ENCODE measurements at places on chromosomes 11 and 22.

- no peak for DNase-seq
Observed at GRCh38 chr11:70128435-70128906, 50.4 kb downstream of the ANO1 start.

DNA sequence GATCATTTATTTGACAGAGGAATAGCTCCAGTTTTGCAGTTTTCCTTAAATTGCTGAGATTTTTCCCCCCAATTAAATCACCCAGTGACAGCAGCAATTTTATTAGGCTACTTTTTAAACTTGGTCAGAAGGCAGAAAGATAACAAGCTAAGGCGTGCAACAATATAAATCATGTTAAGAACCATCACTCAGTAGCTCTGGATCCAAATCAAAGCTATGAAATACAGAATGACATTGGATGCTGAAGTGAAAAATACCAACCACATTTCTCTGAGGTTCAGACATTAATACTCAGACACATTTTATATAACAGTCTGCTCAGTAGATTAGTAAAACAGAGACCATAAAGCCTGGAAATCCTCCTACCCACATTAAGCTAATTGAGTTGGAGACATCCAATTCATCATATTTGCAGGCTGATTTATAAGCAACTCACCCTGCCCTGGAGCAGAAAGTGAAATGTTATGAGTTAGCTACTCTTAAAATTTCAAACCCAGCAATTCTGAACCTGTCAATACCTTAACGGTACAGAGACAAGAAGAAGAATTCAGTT, 1108.4 kb downstream of the DLG2 start:
- DNase-seq, result no peak

DNA sequence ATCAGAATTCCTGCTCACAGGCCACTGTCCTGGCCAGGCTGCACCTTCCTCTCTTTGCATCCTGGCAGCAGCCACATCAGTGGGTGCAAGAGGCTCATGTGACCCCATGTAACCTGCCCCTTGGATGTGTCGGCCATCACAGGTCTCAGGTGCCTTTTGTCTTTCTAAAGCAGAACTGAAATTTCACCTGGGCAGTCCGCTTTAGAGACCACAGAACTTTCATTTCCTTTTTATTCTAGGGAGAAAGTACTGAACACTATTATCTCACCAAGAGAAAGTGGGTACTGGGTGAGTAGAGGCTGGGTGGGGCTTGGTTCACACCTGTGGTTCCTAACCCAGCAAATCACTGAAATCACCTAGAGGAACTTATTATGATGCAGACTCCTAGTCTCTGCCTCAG, 51.7 kb upstream of the NUP160 start:
- DNase-seq, result no peak

DNA sequence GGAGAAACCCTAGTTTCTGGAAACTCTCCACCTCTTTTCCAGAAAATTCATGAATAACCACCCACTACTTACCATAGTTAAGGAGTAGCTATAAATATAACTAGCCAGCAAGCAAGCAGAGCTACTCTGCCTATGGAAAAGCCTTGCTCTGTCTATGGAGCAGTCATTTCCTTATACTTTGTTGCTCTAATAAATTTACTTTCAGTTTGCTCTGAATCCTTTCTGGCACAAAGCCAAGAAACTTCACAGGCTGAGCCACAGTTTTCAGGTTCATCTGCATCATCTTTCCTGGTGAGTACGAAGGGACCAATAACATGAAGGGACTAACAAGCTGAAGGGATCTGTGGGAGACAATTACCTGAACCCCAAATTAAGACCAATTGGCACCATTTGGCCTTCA, 4.6 kb downstream of the OR4C45 start:
- no peak for DNase-seq

DNA sequence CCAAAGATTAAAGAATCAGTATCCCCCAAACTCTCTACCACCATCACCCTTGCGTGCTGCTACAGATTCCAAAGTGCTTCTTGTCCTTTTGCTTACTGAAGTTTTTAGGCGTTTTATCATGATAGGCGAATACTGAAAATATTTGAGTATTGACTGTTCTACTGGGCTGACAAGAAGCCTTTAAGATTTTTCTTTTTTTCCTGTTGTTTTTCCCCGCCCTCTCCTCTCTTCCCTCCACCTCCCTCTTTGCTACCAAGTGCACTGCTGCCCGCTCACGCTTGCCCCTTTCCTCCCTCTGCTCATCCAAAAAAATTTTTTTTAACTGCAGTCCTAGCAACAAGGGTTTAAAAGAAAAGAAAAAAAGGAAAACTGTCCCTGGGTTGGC, 679 bp downstream of the SPCS2 start:
- DNase-seq, result no peak

DNA sequence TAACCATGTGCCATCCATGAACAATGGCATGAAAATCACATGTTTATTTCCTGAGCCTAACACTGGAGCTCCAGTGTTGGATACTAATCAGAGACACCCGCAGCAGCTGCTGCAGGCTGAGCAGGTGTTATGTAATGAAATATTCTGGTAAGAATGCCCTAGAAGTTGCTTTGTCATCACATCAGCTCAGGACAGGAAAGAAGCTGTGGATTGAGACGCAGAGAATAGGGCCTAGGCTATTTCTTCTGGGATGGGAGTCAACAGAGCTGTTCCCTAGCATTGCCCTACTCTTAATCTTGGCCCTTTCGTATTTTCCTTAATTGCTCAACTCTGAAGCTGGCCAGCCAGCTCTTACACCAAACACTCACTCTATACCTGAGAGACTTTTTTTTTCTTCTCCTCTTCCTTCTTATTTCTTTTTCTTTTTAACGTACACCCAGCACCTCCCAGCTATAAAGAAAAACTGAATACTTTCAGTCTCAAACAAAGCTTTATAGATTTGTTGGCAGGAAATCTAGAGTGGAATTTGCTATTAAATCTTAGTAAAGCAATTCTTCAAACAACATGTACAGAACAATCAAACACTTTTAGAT, 31.9 kb downstream of the RASSF10 start:
- DNase-seq, result no peak

GRCh38 chr22:40426594-40427333, 56.4 kb downstream of the SGSM3 start:
- DNase-seq, result no peak

GRCh38 chr11:95104856-95105255, 15.2 kb downstream of the ENDOD1 start:
- no peak for DNase-seq

Measured in activated CD8-positive, alpha-beta memory T cell treated with anti-CD3 and anti-CD28 coated beads for 1 hour (primary cell).